ENCODE measurements at places on chromosomes 11 and 22. TPM values are rescaled to one million over a fixed set of nuclear protein-coding genes. Genes with fewer than 3 reads are reported as not detected.
A peak's percentile ranks its signal among the peaks of the same experiment; 100 is the strongest.

GRCh38 chr22:43225609-43226008 is 38.7 kb upstream of the TTLL12 start:
- DNase-seq = peak; percentile 35

DNA sequence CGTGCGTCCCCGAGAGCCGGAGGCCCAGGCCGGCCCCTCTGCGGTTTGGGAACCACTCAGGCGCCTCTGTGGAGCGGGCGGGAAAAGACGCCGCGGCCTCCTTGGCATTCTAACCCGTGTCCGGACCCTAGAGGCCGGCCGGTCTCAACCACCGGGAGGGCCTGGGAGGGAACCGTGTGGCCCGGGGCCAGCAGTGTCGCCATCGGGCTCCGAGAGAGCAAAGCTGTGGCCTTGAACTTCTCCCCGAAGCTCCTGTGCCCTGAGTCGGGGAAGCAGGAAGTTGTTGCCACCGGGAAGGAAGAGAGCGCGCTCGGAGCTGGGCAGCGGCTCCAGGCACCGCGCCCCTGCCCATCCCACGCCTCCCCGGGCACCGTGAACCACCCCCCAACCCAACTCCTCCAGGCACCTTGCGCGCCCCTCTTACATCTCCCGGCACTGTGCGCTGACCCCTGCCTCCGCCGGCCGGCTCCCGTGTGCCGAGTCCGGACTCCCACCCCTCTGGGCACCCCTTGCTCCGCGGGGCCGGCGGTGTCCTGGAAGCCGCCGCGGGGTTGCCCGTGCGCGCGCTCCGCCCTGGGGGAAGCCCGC is 80.0 kb upstream of the PPARA start:
- peak; percentile 45 for DNase-seq

- no peak for DNase-seq
Observed at GRCh38 chr11:128304666-128305485, 282.5 kb downstream of the ETS1 start.

OR8D4 gene
- 2.4 TPM for total RNA-seq

DNA sequence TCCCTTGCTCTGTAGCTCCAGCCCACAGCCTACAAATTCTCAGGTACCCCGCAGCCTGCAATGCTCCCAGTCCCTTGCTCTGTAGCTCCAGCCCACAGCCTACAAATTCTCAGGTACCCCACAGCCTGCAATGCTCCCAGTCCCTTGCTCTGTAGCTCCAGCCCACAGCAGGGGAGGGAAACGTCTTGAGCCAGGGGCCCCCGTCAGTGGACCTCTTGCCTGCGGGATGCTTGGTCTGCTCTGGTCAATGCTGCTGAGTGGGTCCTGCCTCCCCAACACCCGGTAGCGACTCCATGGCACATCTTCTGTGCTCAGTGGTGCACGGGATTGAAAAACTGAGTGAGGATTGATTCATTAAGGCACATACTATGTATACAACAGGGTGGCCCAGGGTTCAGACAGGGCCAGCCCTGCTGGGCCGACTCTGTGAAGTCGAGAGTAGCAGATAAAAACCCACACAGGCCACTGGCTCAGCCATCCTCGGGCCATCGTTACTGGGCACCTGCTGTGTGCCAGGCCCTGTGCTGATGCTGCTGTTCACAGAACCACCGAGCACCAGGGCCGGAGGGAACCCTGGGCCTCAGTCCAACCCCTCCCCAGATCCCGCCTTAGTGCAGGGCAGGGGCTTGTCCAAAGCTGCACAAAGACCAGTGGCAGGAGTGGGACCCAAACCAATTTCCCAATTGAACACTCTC is 69.7 kb downstream of the MYO7A start:
- DNase-seq = no peak
